Breast epithelium (tissue), 4 donors: ENCODE measurements at places on chromosomes 2 and 18. TPM values are rescaled to one million over a fixed set of nuclear protein-coding genes. Genes with fewer than 3 reads are reported as not detected.

Gene CD226
- total RNA-seq = 4.9 TPM

- DNase-seq = no peak
Observed at GRCh38 chr2:176067589-176068418, 16.0 kb downstream of the EVX2 start.

DNA sequence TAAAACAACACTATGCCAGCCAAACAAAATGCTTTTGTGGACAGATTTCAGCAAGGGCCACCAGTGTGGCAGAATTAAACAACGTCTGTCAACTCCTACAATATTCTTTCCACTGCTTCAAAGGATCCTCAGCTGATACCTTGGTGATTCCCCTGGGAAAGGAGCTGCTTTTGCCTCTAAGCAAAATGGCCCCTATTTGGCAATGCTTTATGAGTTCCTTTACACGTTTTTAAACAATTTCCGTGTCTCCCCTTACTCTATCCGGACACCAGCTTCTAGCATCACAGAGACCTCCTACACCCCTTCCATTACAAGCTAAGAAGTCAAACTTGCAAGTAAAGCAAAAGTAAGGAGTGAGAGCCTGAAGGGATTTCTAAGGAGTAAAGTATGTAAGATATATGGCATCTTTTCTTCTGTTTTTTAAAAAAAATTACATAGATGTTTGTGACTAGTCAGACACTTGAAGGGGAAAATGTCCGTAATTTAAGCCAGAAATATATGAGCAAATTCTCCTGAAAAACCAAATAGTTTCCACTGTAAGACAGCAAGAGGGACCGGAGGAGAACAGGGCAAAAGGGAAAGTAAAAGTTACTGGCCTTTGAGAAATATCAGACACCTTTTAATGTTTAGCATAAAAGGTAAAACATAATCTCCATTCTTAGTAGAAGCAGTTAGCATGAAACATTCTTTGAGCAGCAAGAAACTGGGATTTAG is 1.9 kb downstream of the SOS1 start:
- DNase-seq = no peak

GRCh38 chr2:15058015-15058720 is 425.7 kb downstream of the LRATD1 start:
- no peak for DNase-seq

DNA sequence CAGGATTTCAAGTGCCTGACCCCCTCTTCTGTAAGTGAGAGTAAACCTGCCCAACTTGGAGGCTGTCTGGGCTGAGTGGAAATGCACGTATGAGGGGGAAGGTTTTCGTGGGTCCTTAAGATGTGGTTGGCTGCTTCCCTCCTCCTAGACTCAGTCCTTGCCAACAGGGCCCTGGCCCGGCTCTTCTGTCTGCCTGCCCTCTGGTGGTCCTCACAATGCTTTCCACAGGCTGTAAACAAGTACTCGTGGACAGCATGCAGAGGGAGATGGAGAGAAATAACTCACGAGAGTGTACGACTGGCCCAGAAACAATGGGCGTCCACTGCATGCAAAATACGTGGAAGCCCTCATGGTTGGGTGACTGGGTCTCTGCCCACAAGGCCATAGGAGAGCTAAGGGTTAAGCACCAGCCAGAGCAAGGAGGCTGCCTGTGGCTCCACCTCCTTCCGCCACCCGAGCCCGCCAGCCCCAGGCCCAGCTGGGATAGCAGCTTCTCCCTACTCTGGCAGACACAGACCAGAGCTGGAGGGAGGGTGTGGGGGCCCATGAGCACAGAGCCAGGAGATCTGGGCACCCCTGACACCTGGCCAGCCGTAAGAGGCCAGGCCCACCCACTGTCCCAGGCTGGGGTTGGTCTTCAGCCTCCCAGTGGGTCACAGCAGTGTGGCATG is 17.0 kb upstream of the ARHGEF4 start:
- no peak for DNase-seq

Gene WNT10A
- 0.88 TPM for total RNA-seq

Gene CERKL
- not detected for total RNA-seq

- DNase-seq = no peak
Observed at GRCh38 chr2:162731917-162732804, 106.4 kb downstream of the KCNH7 start.

DNA sequence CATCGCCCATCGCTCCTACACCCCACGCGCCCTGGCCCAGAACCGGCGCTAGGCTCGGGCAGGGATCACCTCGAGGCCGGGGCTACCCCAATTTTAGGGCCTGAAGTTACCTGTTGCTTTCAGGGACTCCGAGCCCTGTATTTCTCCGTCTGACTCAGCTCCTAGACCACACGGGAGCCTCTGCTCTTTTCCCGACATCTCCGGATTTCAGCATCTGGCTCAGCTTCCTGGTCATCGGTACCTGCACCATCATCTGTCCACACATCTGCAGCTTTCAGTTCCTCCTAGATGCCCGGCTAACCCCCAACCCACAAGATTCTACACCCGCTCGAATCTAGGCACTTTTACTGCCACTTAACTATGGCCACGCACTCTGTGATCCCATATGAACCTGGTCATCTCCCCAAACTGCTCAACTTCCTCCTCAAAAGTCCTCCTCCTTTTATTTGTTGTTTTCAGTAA is 12.1 kb upstream of the HMSD start:
- DNase-seq = no peak

- no peak for DNase-seq
Observed at GRCh38 chr18:7303316-7304060, 72.6 kb downstream of the LRRC30 start.

- DNase-seq = no peak
Observed at GRCh38 chr18:1062588-1062987, 157.9 kb downstream of the ADCYAP1 start.

DNA sequence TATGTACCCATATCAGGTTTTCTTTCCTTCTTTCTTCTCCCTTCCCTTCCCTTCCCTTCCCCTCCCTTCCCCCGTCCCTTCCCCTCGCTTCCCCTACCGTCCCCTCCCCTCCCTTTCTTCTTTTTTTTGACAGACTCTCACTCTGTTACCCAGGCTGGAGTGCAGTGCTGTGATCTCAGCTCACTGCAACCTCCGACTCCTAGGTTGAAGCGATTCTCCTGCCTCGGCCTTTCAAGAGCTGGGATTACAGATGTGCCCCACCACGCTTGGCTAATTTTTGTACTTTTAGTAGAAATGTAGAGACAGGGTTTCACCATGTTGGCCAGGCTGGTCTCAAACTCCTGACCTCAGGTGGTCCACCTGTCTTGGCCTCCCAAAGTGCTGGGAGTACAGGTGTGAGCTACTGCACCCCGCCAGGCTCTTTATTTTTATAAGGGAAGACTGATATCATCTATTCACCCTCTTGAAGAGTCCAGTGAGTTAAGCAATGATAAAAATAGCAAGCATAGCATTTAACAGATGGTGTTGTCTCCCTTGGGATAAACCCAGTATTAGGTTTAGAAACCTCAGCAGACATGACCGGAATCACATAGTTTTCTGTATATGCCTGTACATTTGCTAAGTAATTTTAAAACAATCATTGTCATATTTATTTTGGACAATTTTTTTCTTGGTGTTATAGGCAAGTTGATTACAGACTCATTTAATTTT is 888.4 kb downstream of the TRIB2 start:
- DNase-seq = no peak

- DNase-seq = no peak
Observed at GRCh38 chr2:118197011-118197675, 108.9 kb downstream of the INSIG2 start.

GRCh38 chr2:28413152-28413898 is 20.7 kb downstream of the FOSL2 start:
- DNase-seq = no peak

DNA sequence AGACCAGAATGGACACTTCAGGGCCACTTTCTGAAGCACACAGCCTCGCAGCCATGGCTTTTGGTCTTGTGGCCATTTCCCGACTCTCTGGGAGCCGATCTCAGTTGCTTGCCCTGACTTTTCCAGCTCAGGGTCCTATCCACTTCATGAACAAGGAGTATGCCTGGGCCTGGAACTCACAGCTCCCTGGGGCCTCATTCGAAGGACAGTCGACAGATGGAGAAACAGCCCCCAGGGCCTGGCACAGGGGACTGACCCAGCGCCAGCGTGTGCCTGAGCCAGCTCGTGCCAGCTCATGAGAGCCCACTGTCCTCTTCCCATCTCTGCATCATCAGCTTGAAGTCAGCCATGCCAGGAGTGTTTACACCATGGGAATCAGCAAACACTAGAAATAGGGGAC is 134.6 kb upstream of the GPC1 start:
- DNase-seq = no peak

DNA sequence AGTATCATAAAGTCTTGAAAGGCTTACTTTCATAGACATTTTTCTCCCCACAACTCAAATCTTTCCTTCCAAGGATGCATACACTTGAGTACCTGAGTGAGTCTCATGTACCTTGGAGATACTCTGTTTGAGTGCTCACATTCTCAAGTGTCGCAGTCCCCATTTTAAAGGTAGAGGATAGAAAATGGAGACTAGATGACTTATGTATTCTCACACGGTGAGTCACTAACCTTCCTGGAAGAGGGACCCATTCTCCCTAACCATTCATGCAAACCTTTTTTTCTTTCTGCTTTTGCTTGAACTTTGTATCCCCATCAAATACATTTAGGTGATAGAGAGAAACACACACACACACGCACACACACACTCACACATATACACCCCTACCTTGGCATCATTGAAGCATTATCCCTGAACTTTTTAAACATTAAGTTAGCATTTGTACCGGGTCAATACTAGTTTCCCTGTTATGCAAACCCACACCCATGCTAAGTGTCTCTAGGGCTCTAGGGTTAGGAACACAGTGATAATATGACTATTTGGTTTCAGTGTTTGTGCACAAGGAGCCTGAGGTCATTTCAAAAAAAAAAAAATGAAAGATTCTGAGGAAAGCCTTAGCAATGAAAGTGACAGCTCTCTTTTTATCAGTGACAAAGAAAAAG is 236.2 kb downstream of the IKZF2 start:
- DNase-seq = no peak

DNA sequence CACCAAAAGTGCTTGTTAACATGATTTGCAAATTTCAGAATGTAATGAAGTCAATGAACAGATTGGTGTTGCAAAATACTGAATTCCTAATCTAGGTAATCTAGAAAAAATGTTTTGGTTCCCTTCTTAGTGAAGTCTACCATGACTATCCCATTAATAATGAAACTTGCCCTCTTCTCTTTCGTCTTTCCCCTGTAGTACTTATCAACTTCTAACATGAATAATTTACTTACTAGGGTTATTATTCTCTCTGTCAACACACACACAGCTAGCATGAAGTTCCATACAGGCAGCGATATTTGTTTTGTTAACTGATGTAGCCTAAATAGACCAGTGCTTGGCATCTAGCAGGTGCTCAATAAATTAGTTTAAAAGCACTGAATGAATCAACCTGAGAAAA is 160.2 kb downstream of the NCK2 start:
- no peak for DNase-seq

DNA sequence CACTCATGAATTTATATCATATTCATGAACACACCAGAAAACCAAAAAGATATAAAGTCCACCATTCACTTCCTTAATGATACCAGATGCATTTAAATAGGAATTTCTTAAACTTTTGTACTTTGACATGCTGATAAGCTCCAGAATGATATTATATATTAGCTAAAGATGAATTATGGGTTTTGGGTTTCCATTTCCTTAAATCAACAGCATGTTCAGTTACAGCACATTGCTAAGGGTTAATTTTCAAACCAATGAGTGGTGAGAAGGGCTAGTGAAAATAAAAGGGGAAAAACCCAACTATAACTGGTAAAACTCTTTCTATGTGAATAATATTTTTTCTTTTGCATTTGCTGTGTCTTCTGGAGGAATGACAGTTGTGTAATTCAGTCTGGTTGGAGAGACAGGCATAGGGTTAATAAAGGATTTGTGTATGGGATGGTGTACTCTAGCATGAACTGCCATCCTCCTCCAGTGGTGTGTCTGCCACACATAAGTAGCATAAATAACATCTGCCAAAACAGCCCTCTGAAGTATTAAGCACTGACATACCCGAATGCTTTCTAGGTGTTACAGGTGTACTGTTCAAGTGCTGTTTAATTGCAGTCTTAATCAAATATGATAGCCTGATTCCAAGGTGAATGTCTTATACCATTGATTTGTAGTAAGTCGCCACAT is 19.3 kb upstream of the CPS1 start:
- DNase-seq = no peak

Gene DUSP2
- 1.9 TPM for total RNA-seq

Gene ASPRV1
- 1.6 TPM for total RNA-seq

DNA sequence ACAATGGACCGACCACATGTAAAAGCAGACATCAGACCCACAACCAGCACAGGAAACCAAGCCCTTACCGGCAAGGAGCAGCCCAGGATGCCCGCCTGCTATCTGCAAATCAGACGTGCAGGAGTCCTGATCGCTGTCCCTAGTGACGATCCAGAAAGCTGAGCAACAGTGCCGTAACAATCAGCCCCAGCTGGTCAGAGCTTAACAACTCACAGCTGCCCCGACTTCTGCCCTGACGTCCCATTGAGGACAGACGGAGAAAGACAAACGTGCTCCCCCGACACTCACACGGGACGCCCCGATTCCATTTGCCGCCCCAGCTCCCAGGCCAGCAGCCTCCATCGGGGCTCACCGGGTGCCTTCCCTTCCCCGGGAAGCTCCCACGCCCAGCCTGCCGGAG is 39.8 kb upstream of the PXDN start:
- no peak for DNase-seq

GRCh38 chr18:23539911-23540525 is 36.7 kb downstream of the RMC1 start:
- DNase-seq = no peak

Gene KCNS3
- total RNA-seq = 16.0 TPM

Gene ASXL3
- total RNA-seq = 3.4 TPM

GRCh38 chr2:60096556-60096955 is 456.9 kb downstream of the BCL11A start:
- no peak for DNase-seq

DNA sequence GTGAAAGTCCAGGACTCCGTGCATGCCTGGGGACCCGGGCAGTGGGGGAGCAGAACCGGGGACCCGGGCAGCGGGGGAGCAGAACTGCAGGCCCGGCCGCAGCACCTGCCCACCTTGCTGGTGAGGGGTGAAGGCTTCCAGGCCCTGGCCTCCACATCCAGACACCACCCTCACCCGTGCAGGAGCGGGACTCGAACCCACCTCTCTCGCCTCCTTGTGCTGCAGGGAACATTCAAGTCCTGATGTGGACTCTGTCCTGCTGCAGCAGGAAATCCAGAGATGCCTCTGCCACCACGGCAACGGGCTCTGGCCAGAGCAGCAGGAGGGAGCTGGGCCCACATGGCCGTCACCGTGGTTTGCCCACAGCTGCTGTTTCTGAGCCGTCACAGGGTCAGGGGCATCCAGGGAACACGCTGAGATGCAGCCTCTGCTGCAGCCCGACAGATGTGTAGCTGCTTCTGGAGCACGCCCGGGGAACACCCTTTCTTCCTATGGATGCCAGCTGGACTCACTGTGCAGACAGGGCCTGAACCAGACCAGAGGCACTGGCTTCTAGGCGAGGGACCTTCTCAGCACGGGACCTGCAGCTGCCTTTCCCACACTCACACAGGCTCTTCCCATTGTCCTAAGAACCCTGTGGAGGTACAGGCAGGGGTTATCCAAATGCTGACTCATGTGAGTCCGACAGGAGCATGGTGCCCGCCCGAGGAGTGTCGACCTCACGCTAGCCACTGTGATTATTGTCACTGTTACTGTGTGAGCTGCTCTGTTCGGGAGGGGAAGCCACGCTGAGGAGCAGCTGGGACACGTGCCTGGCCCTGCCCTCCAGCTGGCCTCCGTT is 89.2 kb upstream of the CTDP1 start:
- DNase-seq = no peak
